Peyer's patch (tissue), 4 donors: ENCODE measurements at places on chromosomes 3 and 15.

GRCh38 chr15:40243126-40243810 lies 4.4 kb downstream of the PAK6 start:
- no peaks in the 10 kb centered on the region for H3K4me1 ChIP-seq
- DNase-seq: peak; percentile 41
- no peaks in the 10 kb centered on the region for H3K27me3 ChIP-seq
- H3K4me3 ChIP-seq: no peak overlapping the region
- H3K27ac ChIP-seq: no peak overlapping the region
- no peaks in the 10 kb centered on the region for H3K36me3 ChIP-seq

DNA sequence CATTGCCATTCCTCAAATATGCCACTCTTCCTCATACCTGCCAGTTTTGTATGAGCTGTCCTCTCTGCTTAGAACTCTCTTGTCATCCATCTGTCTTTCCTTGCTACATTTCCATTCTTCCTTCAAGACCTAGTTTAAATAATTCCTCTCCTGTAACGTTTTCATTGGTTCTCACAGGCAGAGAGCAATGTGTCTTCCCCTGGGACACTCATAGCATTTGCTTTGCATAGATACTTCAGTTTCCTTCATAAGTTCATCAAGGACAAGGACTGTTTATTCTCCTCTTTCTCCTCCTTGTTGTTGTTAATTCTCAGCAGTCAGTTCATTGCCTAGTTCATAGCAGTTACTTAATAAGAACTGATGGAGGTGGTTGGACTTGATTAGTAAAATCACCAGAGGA lies 10.5 kb downstream of the NR2C2 start:
- no peaks in the 10 kb centered on the region for H3K27me3 ChIP-seq
- no peak overlapping the region for H3K4me3 ChIP-seq
- no peaks in the 10 kb centered on the region for H3K36me3 ChIP-seq
- H3K4me1 ChIP-seq: no peaks in the 10 kb centered on the region

DNA sequence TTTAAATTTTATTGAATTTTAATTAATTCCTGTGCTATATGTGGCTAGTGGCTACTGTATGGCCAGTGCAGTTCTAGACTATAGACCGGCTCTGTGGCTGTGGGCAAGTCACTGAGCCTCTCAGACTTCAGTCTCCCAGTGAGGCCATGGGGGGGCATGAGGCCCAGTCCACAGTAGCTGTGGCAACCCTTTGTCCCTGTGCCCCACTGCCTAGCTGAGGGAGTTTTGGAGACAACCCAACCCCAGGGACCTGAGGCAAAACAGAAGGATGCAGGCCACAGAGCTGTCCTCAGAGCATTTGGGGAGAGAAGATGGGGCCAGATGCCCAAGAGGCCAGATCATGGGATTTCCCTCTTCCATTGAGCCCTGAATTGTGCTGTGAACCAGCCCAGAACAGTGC lies 18.9 kb upstream of the POC1A start:
- no peak overlapping the region for H3K4me3 ChIP-seq
- no peak overlapping the region for H3K27ac ChIP-seq
- no peaks in the 10 kb centered on the region for H3K4me1 ChIP-seq
- DNase-seq: no peak

DNA sequence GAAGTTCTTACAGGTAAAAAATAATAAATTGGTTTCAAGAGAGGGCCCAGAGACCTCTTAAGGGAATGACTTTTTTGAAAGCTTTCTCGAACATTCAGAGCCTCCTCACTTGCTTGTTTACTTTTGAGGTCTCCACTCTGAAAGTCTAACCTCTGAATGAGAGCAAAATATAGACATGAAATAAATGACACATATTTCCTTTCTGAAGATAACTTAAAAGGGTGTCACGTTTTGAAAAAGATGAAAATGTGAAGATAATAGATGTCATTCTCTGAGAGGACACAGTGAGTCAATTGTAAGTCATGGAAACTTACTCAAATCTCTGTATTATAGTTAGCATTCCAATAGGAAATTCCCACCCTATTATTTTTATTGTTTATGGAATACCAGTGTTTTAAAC lies 44.6 kb downstream of the HACD2 start:
- H3K4me1 ChIP-seq: no peaks in the 10 kb centered on the region
- DNase-seq: no peak
- H3K4me3 ChIP-seq: no peak overlapping the region
- H3K27ac ChIP-seq: no peak overlapping the region
- H3K36me3 ChIP-seq: no peaks in the 10 kb centered on the region
- H3K27me3 ChIP-seq: no peaks in the 10 kb centered on the region

- no peak overlapping the region for H3K4me3 ChIP-seq
- H3K27ac ChIP-seq: no peak overlapping the region
- H3K36me3 ChIP-seq: no peaks in the 10 kb centered on the region
- no peaks in the 10 kb centered on the region for H3K4me1 ChIP-seq
- DNase-seq: no peak
These were observed 60.1 kb upstream of the ICE2 start for GRCh38 chr15:60539016-60539415.

- no peak for DNase-seq
- H3K4me1 ChIP-seq: no peaks in the 10 kb centered on the region
- no peaks in the 10 kb centered on the region for H3K27me3 ChIP-seq
- no peak overlapping the region for H3K27ac ChIP-seq
These were observed 54.5 kb upstream of the CHRNA7 start for GRCh38 chr15:31975830-31976229.

DNA sequence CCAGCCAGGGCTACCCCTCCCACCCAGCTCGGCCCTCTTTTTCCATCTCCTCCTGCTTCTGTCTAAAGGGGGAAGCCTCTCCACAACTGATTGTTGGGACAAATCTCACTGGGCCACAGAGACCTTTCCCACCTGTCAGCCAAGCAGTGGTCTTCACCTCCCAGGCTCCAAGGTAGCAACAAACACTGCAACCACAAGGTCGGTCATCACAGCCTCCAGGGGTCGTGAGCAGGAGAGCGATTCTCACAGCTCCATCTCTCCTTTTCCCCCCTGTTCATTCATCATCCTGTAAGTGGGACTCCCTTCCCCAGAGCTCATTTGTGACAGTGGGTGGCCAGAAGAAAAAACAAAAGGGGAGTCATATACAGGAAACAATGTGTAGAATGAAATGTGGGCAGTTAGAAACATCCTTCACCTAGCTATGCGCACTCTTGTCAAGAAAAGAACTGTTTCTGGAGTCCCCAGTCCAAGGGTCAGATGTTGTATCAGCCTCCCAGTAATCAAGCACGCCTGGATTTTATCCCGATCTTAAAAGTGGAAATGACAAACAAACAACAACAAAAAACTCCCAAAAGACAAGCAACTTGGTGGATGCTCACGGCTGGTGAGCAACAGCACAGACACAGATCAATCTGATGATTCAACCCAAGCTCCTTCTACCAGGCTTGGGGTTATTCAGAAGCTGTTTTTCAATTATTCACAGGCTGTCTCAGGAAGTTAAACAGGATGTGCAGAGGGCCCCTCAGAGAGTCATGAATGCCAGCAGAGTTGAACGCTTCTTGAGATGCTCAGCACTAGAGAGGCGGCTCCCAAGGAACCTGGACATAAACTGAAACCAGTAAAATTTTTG lies 22.4 kb downstream of the LYZL4 start:
- no peak for DNase-seq
- H3K4me1 ChIP-seq: no peaks in the 10 kb centered on the region
- no peaks in the 10 kb centered on the region for H3K36me3 ChIP-seq
- H3K27me3 ChIP-seq: no peaks in the 10 kb centered on the region

DNA sequence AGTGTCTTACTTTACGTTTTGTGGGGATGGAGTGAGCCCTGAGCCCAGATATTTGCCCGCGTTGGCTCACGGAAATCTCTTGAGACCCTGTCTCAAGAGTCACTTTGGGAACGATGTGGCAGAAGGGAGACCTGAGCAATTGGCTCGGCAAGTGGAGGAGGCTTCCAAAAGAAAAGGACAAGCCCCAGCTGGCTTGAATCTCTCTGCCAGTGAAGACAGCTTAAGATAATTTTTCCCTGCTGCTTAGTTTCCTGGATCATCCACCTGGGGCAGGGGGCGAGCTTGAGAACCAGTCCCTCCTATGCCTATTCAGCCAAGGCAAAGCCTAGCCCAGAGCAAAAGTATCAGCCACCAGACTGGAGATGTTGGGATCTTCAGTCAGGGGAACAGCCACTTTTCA lies 708 bp downstream of the SEC22A start:
- H3K36me3 ChIP-seq: no peaks in the 10 kb centered on the region
- DNase-seq: no peak
- no peaks in the 10 kb centered on the region for H3K27me3 ChIP-seq
- H3K4me3 ChIP-seq: peak overlapping the region; percentile 91
- H3K27ac ChIP-seq: peak overlapping the region; percentile 74

DNA sequence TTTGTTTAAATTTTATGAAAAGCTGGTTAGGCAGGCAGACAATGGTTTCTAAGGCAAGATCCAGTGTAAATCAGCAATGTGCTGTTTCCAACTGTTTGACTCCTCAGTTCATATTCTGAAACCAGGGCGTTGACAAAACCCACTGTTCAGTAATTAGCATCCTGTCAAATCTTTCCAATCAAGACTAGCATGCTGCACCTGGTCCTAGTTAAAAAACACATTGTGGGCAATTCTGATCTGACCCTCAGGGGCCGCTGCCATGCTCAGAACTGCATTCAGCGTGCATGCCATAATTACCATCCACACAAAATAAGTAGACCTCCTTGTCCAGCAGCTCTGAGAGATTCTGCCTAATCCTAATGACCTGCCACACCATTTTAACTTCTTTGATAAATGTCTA lies 20.9 kb upstream of the RBP1 start:
- no peak overlapping the region for H3K27ac ChIP-seq
- no peaks in the 10 kb centered on the region for H3K4me1 ChIP-seq
- no peak overlapping the region for H3K4me3 ChIP-seq

- H3K36me3 ChIP-seq: no peaks in the 10 kb centered on the region
- H3K27ac ChIP-seq: no peak overlapping the region
- no peak for DNase-seq
These were observed 121.4 kb upstream of the MEIS2 start for GRCh38 chr15:37221671-37222145.

GRCh38 chr3:28134792-28135375 lies 106.5 kb upstream of the CMC1 start:
- no peaks in the 10 kb centered on the region for H3K4me1 ChIP-seq
- peak; percentile 74 for DNase-seq
- no peak overlapping the region for H3K4me3 ChIP-seq
- H3K36me3 ChIP-seq: no peaks in the 10 kb centered on the region

GRCh38 chr15:27669641-27670040 lies 429.5 kb downstream of the OCA2 start:
- DNase-seq: no peak
- no peaks in the 10 kb centered on the region for H3K36me3 ChIP-seq
- H3K27me3 ChIP-seq: no peaks in the 10 kb centered on the region
- H3K4me1 ChIP-seq: no peaks in the 10 kb centered on the region
- no peak overlapping the region for H3K27ac ChIP-seq

GRCh38 chr3:186717039-186717457 lies at the start of gene KNG1:
KNG1 (plus strand) TSS chr3:186717359; CDS start chr3:186717543, 184 bp downstream.
- no peak for DNase-seq
- no peaks in the 10 kb centered on the region for H3K36me3 ChIP-seq
- no peaks in the 10 kb centered on the region for H3K27me3 ChIP-seq
- no peaks in the 10 kb centered on the region for H3K4me1 ChIP-seq
- H3K4me3 ChIP-seq: no peak within 1 kb of the TSS
- no peak within 1 kb of the TSS for H3K27ac ChIP-seq

DNA sequence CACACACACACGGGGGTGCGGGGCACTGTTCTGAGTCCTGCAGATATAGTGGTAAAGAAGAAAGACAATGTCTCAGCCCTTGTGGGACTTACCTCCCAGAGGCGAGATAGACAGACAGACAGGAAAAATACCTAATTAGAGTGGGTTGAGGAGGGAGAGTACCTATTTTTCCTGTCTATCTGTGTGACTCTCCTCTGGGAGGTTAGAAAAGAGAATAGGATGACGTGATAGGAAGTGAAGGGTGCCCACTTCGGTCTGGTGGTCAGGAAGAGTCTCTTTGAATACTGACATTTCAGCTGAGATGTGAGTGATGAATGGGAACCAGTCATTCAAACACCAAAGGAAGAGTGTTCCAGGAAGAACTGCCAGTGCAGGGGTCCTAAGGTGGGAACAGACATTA lies 4.1 kb upstream of the APOD start:
- H3K4me1 ChIP-seq: no peaks in the 10 kb centered on the region
- no peak overlapping the region for H3K27ac ChIP-seq
- no peak for DNase-seq

DNA sequence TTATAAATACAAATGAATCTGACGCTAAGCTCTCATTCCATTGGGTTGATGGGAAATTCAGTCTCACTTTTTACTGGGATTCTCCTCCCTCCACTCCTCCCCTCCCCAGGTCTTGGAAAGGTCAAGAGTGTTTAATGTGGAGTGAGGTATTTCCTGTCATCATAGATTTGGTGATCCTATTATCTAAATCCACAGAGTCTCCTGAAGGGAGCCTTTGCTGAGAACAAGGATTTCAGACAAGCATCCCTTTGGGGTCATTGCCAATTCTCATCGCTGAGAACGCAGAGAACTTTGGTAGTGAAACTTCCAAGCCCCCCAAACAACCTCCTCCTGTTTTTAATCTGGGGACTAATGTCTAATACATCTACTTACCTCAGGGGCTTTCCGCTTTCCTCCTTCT lies 297.9 kb downstream of the OTOL1 start:
- H3K4me3 ChIP-seq: no peak overlapping the region
- no peaks in the 10 kb centered on the region for H3K27me3 ChIP-seq
- H3K27ac ChIP-seq: no peak overlapping the region
- DNase-seq: no peak
- H3K4me1 ChIP-seq: no peaks in the 10 kb centered on the region
- no peaks in the 10 kb centered on the region for H3K36me3 ChIP-seq
